ENCODE measurements at places on chromosomes 11 and 22.

DNA sequence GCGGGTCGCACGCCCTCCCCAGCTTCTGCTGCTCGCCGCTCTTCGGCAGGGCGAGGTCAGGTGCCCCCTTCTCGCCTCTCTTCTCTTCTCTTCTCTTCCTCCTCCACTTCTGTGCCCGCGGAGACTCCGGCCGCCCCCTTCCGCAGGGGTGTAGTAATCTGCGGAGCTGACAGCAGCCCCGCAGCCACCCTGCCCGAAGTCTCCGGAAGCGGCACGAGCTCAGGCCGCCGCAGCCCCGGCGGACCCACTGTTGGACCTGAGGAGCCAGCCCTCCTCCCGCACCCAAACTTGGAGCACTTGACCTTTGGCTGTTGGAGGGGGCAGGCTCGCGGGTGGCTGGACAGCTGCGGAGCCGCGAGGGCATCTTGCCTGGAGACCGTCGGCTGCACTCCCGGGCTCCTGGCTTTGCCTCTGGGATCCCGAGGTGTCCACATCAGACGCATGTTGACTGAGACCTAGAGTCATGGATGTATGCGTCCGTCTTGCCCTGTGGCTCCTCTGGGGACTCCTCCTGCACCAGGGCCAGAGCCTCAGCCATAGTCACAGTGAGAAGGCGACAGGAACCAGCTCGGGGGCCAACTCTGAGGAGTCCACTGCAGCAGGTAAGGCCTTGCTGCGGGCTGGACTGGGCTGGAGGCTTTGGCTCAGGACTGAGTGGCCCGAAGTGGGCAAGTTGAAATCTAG, 486 bp downstream of the STIM1 start:
- DNase-seq, result peak; percentile 58

DNA sequence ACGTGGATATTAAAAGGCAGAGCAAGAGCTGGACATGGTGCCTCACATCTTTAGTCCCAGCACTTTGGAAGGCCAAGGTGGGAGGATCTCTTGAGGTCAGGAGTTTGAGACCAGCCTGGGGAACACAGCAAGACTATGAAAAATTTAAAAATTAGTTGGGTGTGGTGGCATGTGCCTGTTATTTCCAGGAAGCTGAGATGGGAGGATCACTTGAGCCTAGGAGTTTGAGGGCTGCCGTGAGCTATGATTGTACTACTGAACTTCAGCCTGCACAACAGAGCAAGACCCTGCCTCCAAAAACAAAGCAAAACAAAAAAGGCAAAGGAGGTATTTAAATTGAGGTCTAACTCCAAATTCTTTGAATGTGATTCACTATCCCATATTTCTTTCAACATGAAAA, 23.5 kb downstream of the RDX start:
- DNase-seq, result no peak

DNA sequence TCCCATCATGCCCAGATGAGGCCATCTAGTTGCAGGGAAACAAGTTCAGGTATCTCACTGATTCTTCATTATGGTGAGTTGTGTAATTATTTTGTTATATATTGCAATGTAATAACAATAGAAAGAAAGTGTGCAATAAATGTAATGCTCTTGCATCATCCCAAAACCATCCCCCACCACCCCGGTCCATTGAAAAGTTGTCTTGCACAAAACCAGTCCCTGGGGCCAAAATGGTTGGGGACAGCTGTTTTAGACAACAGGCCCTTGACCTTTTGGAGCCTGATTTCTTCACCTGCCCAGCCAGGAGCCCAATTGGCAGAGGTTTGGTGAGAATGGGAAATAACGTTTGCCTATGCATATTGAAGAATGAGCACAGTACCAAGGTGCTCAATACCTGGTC, 15.9 kb downstream of the MPEG1 start:
- no peak for DNase-seq

DNA sequence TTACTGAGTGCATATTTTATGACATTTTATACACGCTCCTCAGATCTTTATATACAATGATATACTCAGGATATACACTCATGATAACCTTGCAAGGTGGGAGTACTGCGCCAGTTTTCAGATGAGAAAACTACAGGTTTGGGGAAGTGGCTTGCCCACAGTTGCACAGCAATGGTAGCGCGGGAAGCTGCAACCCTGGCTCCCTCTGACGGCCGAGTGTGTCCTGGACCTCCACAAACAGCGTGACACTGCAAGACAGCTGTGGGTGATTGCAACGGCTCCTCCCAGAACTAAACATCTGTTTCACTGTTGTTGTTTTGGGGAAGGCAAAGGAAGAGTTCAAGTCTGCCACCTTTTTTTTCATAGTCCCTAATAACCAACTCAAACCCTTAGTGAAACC, 47.0 kb downstream of the PACSIN2 start:
- no peak for DNase-seq

DNA sequence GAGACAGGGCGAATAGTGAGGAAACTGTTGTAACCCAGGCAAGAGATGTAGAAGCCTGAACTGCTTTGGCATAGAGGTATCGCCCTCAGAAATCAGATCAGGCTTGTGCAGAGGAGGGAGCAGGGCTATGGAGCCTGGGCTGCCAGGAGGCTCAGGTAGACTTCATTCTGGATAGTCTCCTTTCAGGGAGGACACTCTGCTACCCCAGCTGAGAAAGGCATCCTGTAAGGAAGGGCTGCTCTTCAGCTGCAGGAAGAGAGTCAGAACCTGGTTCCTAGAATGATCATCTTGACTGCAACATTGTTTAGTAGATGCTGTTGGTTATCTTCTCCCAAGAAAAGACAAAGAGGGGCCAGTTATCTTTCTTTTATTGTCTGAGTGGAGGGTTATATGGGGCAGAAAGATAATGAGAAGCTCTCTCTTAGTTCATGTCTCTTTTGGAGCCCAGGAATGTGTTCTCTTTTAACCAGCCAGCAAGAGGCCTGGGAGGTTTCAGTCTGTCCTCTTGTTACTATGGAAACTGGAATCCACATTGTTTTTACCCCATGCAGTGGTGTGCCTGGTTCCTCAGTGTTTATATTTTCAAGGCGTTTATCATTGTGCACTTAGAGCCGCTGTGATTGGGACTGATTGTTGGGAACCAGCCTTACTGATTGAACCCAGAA, 95.7 kb downstream of the STIM1 start:
- DNase-seq, result no peak

DNA sequence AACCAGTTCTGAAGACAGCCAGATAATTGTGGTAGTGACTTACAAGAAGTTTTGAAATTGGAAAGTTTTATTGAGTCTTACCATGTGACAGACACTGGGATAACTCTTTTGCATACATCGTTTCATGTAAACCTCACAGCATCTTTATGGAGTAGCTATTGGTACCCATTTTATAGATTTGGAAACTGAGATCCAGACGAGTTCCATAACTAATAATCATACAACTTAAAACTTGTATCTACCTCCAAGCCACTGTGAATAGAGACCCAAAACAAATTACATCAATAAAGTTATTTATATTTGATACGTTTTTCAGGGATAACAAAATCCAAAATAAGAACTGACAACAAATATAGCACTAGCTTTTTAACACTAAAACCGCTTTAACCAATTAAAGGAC, 35.7 kb upstream of the LDHA start:
- DNase-seq, result no peak

DNA sequence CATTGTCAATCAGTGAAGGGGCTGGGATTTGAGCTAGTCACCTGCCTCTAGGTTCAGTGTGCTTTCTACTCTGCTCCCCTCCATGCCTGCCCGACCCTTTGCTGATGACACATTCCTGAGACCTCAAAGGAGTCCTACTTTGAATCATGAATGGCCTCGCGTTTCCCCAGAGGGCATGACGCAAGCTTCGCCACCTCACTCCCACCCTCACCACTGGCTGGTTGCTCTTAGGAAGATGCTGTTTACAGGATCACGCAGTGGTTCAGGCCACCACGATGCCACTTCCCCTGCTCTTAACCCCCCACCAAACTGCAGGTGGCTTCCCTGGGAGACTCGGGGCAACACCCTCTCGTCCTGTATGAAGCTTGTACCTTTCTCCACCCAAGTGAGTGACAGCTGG, 62.9 kb upstream of the B3GAT1 start:
- DNase-seq, result no peak

- no peak for DNase-seq
Measured at GRCh38 chr22:49999063-49999945, 13.3 kb downstream of the IL17REL start.

Measured in stimulated activated CD4-positive, alpha-beta T cell treated with anti-CD3 and anti-CD28 coated beads, Interleukin-2, amount 100 ng/mL, for 24 hours (primary cell).